Non-pigmented ciliary epithelial cell (primary cell): ENCODE measurements at places on chromosomes 3 and 15.
A peak's percentile ranks its signal among the peaks of the same experiment; 100 is the strongest.

GRCh38 chr3:65642883-65643282 lies 395.8 kb downstream of the MAGI1 start:
- DNase-seq = no peak

GRCh38 chr3:107117922-107118536 lies 259.2 kb upstream of the CCDC54 start:
- peak; percentile 49 for DNase-seq

DNA sequence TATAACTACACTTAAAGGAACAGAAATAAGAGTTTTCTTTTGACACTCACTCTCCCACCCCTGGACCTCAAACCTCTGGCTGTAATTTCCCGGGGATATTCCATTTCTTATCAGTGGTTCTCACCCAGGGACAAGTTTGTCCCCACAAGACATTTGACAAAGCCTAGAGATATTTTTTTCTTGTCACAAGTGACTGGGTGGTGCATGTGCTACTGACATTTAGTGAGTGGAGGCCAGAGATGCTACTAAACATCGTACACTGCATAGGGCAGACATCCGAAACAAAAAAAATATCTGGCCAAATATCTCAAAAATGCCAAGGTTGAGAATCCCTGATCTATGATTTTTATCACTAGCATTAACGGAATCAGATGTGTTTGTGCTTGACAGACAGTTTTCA lies 168.0 kb upstream of the FRMD4B start:
- no peak for DNase-seq

DNA sequence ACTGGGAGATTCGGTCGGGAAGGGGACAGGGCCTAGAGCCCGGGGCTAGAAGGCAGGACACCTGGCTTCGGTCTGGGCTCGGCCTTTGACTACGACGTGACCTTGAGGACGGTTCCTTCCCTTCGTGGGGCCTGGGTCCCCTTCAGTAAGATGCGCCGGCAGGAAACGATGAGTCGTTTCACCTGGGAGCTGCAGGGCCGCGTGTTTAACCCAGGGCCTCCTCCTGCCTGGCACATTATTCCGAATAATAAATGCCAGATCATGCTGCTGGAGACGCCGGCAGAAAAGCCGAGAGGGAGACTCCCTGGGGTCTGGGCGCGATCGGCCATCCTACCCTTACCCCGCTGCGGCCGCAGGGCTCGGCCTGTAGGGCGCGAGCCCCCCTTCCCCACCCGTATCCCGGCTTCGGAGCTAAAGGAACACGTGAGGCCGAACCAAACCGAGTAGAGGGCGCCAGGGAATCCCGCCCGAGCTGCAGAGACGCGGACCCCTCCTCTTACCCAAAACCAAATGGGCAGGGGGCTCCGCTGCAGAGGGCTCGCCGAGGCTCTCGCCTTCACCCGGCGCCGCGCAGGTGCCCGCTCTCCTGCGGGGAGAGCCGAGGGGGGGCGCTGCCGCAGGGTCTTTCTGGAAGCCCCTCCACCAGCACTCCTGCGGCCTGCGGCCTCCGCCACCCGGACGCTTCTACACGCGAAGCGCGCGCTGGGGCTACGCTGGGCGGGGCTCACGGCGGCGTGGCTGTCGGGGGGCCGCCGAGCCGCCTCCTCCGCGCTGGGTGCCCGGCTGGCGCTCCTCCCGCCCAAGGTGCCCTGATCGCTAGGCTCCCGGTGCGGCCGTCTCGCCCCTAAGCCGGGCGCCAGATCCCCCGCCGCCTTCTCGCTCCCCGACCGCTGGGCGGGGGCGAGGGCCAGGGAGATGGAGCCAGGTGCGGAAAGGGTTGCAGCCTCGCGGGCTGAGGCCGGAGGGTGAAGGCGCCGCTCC lies at the start of gene BDH1:
Gene BDH1 (minus strand): TSS at position 688 of the 981 bp plus-strand sequence. CDS start 9,525 bp downstream, outside the sequence.
- DNase-seq = no peak

DNA sequence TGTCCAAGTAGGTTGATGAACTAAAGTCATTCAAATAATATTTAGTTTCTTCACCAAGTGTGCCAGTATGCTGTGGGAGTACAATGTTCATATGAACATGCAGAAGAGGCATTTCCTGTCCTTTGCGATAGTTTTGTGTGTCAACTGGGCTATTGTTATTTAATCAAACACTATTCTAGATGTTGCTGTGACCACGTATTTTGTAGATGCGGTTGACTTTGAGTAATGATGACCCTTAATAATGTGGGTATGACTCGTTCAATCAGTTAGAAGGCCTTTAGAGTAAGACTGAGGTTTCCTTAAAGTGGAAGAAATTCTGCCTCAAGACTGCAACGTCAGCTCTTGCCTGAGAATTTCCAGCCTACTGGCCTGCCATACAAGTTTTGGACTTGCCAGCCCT lies 470.7 kb upstream of the CBLB start:
- DNase-seq = no peak

- DNase-seq = no peak
These were observed 236.3 kb upstream of the LRTM1 start for GRCh38 chr3:55164191-55164590.

DNA sequence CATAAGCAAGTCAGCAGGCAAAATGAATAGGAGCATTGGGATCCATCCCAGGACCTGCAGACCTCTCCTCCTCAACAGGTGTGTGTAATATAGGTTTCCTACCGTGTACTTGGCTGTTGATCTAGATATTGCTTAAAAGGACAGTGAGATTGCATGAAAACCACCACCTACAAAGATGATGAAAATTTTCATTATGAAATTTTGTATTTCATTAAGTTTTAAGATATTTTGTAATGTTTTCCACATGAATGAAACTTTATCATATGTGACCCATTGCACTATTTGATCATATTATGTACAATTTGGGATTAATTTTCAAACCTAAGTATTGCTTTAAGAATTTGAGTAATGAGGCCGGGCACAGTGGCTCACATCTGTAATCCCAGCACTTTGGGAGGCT lies 94.3 kb upstream of the TRPM1 start:
- DNase-seq = no peak

GRCh38 chr3:124671106-124671505 lies 59.1 kb upstream of the UMPS start:
- DNase-seq = no peak

DNA sequence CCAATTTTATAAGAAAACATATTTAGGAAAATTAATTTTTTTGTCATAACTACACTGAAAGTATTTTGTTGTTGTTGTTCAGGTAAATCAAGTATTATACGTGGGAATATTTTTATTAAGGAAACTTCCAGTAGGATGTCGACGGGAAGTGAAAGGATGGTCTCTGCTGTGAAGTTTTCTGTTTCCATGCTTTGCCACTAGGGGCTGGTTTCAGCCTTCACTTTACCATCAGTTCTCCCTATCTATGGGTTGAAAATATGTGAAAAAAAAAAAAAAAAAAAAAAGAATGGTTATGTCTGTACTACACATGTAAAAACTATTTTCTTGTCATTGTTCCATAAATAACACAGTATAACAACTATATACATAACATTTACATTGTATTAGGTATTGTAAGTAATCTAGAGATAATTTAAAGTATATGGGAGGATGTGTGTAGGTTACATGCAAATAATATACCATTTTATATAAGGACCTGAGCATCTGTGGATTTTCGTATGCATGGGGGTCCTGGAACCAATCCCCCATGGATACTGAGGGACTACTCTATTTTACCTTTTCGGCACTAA lies 136.7 kb downstream of the SMAD6 start:
- no peak for DNase-seq

DNA sequence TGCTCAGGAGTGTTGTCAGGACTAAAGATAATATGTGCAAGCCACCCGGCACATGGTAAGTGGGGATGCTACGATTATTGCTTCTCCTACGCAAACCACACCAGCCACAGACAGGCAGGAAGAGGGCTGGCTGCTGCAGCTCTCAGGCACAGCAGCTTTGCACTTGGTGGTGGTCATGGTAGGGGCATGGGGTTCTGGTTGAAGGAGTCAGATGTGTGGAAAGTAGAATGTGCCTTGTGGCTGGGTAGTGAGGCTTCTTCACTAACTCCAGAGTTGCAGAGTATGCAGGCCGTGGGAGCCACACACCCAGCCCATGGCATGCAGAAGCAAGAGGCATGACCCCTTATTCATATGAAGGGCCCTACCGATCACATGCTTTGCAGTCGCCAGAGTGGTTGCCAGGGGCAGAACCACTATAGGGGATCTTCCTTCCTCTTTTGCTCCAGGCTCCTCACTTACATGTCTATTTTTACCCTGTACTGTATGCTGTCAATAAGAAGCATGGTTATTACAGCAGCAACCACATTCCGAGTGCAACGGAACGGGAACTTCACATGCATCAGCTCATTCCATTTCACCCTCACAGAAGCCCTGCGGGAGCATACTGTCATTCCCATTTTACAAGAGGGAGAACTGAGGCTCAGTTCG lies 59.2 kb upstream of the HERC1 start:
- no peak for DNase-seq

- no peak for DNase-seq
These were observed 37.6 kb upstream of the ATP11B start for GRCh38 chr3:182755712-182756111.
